ENCODE measurements at places on chromosomes 6 and 20.
A peak's percentile ranks its signal among the peaks of the same experiment; 100 is the strongest.

- peak; percentile 58 for DNase-seq
Measured at GRCh38 chr6:149864578-149865535, 698 bp upstream of the LRP11 start.

- DNase-seq = no peak
Measured at GRCh38 chr20:51789434-51789833, 12.9 kb downstream of the SALL4 start.

DNA sequence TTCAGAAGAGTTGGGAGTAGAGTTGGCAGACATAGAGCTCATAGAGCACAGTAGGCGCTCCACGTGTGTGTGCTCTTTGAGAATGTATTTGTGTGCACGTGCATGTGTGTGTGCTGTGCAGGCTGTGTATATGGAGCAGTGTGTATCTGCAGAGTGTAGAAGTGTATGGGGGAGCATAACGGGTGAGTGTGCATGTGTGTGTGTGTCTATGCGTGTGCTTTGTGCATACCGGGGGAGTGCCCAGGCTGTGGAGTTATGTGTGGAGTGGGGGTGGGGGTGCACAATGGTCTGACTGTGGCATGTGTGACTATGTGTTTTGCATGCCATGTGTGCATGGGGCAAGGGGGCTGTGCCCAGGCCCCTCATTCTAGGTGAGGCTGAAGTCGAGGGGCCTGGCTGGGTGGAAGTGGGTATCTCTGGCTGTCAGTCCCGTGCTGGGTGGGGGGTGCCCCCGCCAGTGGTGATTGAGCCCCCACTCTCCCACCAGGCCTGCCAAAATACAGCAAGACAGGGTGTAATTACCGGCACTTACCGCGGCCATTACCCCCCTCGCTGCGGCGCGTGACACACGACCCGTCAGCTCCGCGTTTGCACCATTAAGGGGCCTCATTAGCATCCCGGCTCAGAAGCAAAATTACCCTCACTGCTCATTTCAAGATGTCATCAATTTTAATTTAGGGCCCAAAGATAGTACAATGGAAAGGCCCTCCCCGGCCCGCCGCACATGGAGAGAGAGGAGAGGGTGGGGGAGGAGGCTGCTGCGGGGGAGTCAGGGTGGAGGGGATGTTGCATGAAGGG, 39.1 kb downstream of the MDFI start:
- no peak for DNase-seq

DNA sequence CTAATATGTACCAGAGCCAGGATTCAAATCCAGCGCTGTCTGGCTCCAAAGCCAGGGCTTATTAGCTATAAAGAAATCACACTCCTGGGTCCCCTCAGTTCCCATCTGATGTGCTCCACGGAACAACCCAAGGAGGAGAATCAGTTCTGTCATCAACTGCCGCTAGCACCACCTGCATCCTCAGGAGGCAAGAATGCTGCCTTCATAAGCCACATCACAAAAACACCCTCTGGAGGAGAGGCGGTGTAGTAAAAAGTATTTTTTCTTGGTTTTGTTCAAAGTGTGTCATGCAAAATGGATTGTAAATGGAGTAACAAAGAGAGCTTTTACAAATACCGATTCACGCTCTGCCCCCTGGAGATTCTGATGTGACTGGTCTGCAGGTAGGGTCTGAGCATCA, 57.1 kb downstream of the TNFRSF21 start:
- DNase-seq = no peak

DNA sequence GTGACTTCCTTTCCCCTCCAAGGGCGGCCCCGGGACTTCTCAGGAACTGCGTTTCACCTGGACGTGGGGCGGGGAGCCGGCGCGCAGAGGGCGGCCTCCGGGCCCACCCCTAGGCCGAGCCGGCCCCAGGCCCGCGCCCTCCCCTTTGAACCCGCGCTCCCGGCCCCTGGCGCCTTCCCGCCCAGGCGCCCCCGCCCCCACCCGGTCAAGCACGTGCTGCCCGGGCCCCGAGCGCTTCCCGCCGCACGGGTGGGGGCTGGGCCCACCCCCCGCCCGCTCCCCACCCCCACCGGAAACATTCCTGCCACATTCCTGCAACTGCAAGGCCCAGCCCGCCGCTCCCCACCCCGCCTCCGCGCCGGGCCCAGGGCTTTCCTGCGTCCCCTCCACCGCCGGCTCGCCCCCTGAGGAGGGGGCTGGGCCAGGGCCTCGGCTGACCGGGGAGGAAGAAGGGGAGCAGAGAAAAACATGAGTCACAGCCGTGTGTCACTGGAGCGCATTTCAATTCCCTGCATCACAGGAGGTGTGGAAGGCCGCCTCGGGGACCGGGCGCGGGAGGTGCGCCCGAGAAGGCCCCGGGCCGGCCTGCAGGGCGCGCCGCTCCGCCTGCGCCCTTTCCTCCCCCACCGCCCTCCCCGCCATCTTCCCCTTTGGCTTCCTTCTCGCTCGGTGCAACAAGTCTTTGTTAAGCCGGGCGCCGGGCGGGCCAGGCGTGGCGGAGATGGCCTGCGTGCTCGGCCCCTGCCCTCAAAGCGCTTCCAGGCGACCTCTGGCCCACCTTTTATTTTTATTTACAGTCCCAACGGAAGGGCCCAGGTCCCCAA, 1.2 kb upstream of the HMGA1 start:
- no peak for DNase-seq

DNA sequence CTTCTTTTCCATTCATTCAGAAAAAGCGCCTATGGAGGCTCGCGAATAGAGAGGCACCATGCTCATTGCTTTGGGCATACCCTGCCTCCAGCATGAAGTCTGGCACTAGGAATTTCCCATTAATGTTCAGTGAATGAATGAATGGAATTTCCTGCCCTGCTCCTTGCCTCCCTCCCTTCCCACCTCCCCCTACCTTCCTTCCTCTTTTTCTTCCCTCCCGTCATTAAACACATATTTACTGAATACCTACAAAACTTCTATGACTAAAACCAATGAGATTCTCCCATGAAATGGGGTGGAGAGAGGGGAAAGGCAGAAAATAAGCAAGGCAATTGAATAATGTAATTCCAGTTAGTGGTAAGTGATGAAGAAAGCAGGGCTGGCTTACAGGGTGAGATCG, 213.8 kb upstream of the AGPAT4 start:
- DNase-seq = no peak

- peak; percentile 46 for DNase-seq
Measured at GRCh38 chr20:37956107-37956585, 53.2 kb downstream of the VSTM2L start.

DNA sequence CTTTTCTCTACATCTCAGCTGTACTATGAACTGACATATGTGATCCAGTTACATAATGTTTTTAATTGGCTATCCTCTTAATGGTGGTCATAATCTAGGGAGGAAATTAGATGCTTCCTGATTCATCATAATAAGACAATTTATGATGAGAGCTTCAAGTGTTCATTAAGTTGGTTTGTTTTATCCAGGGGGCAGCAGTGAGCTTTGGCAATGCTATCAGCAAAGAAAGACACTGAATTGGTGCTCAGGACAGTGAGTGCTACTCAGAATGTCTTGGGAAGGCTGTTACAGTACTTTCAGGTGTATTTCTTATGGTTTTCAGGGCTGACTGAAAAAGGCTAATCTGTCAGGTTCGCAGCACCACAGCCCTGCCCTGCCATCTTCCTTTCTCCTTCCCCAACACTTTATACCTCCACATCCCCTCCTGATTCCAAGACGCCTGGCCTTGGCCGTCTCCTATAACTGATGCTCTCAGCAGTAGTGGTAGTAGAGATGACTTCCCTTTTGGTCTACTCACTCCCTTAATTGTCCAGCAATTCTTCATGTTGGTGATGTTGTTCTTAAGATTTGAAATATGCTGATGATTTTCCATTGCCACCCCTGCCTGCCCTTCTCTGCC, 67.0 kb upstream of the TNFAIP3 start:
- no peak for DNase-seq

DNA sequence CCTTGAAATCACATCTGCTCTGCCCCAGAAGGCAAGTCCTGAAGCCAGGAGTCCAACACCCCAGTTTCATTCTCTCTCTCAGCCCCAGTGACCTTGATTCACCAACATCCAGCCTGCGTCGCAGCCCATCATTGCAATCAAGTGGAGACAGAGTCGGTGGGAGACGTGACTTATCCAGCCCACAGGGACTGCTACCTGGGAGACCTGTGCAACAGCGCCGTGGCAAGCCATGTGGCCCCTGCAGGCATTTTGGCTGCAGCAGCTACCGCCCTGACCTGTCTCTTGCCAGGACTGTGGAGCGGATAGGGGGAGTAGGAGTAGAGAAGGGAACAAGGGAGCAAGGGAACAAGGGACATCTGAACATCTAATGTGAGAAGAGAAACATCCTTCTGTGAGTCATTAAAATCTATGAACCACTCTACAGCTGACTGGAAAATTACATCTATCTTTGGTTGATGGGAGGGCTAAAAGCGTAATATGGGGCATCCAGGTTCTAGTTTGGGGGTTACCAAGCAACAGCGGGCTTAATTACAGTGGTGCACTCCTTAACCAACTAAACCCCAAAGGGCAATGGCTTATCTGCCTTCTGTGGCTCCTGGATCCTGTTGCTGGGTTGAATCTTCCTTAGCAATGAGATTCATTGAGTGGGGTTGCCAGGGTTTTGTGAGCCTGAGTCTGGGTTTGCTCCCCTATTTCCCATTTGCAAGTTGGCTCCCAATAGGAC, 2.5 kb downstream of the LY6G6D start:
- no peak for DNase-seq

DNA sequence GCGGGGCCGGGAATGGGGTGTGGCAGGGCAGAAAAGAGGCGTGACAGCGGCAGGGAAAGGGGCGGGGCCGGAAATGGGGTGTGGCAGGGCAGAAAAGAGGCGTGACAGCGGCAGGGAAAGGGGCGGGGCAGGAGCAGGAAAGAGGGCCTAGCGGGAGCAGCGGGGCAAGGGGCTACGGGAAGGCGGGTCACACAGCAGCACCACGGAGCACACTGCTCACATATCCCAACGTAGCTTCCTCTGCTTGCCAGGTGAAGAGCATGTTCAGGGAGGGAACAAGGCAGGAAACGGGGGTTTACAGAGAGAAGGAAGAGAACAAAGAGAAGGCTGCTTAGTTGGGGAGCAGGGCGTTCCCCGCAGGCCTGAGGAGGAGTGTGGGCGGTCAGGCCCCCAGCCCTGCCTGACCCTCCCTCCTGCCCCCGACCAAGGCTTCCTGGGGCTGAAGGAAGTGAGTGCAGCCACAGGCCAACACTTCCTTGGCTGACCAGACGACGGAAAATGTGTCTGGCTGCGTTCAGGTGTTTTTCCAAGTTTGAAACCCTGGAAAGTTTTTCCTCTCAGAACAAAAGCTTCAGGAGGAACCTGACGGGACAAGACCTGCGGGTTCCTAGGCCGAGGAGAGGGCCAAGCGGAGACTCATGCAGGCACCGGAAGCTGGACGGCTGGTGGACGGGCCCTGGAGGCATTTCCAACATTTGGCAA, 13.8 kb downstream of the UCKL1 start:
- no peak for DNase-seq

GRCh38 chr6:125207956-125208355, 54.4 kb downstream of the TPD52L1 start:
- DNase-seq = no peak

- no peak for DNase-seq
Measured at GRCh38 chr6:142265476-142265875, 36.3 kb upstream of the ADGRG6 start.

DNA sequence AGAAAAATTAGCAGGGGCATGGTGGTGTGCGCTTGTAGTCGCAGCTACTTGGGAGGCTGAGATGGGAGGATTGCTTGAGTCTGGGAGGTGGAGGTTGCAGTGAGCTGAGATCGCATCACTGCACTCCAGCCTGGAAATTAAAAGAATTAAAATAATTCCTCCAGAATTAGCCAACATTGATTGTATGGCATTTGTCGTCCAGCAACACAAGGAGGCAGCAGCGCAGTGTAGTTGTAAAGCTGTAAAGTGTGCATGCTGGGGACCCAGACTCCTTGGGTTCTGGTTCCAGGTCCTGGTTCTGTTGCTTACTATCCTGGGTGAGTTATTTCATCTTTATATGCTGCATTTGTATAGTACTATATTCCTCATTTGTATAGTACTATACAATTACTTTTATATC, 41.4 kb downstream of the PEX7 start:
- DNase-seq = no peak

DNA sequence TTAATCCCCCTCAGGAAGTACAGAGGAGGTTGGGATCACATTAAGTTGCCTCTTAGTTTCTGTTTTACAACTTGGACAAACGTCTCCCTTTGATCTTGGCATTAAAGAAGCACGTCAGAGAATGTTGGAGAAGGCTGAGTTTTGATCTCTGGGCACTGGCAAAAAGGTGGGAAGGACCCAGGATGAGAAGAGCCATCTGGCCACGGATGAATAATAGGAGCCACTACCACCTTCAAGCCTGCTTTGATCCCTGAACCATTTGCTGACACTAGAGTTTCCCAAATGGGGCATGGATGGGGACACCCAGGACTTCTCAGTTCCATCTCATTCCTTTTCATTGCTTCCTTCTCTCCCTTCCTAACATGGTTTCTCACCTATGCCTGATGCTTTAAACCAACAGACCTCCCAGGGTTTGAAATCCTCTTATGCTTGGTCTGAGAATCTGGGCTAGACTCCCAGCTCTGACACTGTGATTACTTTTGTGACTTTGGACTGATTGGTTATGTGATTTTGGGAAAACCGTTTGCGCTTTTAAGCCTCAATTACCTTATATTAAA, 5.8 kb downstream of the TM9SF4 start:
- DNase-seq = no peak

DNA sequence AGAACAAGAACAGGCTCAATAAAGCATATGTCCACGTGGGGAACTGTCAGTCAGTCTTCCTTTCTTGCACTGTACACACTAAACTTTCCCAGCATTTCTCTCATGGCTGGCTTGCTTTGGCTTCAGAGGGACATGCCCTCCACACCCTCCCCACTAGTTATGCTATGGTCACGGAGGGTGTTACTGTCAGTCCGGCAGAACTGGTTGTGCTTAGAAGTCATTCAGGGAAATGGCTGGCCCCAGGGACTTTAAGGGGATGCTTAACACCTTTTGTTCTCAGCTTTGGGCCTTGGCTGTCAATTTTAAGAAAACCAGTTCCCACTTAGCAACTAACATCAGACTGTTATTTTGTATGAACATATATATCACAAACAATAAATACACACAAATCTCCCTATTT, 55.1 kb downstream of the ELOVL5 start:
- no peak for DNase-seq
